Adrenal gland (tissue), 19 donors: ENCODE measurements at places on chromosomes 1 and 21. TPM values are rescaled to one million over a fixed set of nuclear protein-coding genes. Genes with fewer than 3 reads are reported as not detected.

GJA5 gene
- 1.8 TPM for polyA plus RNA-seq

MAP3K21 gene
- 3.4 TPM for polyA plus RNA-seq

SRGAP2B gene
- 18.0 TPM for polyA plus RNA-seq

CRP gene
- 0.64 TPM for polyA plus RNA-seq

TMEM82 gene
- polyA plus RNA-seq, result not detected
